OCI-LY7 (cell line): ENCODE measurements at places on chromosomes 1 and 21. TPM values are rescaled to one million over a fixed set of nuclear protein-coding genes. Genes with fewer than 3 reads are reported as not detected.

ZNF683 gene
- not detected in 2 replicates for total RNA-seq

DIO1 gene
- total RNA-seq = not detected in 2 replicates

C1orf146 gene
- total RNA-seq = not detected in 2 replicates

GUK1 gene
- total RNA-seq = 131 and 154 TPM in 2 replicates

PLPPR5 gene
- not detected in 2 replicates for total RNA-seq

SLC45A3 gene
- 5.3 and 5.9 TPM in 2 replicates for total RNA-seq

TEX38 gene
- not detected in 2 replicates for total RNA-seq

SPAG17 gene
- not detected in 2 replicates for total RNA-seq

ELOA gene
- total RNA-seq = 35.8 and 41.0 TPM in 2 replicates

LORICRIN gene
- total RNA-seq = not detected in 2 replicates

RAB25 gene
- 0.48 TPM in 1 of 2 replicates, not detected in the other for total RNA-seq

NR5A2 gene
- 3.9 and 5.4 TPM in 2 replicates for total RNA-seq

MMP23B gene
- total RNA-seq = 7.6 and 8.7 TPM in 2 replicates

OVAAL gene
- total RNA-seq = not detected in 2 replicates

GRCh38 chr1:240344918-240345317 lies 253.2 kb downstream of the FMN2 start:
- DNase-seq = no peak

- no peak for DNase-seq
Observed at GRCh38 chr21:39095681-39096080, 87.6 kb downstream of the PSMG1 start.

- no peak for DNase-seq
Observed at GRCh38 chr1:235429143-235429542, 61.9 kb downstream of the TBCE start.

- DNase-seq = no peak
Observed at GRCh38 chr21:44530903-44531605, 8.9 kb downstream of the KRTAP10-1 start.

- no peak for DNase-seq
Observed at GRCh38 chr1:64042331-64043100, 160.9 kb upstream of the UBE2U start.

DNA sequence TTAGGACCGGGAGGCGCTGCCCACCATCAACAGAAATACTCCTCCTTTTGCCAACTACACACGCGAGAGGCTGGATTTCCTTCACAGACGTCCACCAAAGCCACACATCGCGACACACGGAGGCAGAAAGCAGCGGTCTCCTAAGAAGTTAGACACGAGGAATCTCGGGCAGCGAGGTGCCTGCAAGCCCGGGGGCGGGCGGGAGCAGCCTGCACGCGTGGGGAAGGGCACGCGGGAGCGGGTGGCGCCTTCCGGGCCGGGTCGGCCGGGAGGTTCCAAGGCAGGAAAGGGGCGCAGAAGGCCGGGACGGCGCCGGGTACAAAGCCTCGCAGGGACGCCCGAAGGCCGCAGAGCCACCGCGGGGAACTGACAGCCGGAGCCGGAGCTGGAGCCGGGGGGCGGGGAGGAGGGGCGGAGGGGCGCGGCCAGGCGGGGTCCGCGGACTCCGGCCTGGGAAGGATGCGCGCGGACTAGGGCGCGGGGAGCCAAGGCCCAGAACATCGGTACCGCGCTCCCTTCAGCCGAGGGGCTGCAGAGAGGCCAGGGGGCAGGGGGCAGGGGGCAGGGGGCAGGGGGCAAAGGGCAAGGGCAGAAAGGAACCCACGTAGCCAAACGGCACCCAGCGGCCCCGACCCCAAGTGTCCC lies 722 bp downstream of the NPHP4 start:
- DNase-seq = peak; percentile 49

- DNase-seq = no peak
Observed at GRCh38 chr1:206685769-206686477, 1.2 kb downstream of the MAPKAPK2 start.

DNA sequence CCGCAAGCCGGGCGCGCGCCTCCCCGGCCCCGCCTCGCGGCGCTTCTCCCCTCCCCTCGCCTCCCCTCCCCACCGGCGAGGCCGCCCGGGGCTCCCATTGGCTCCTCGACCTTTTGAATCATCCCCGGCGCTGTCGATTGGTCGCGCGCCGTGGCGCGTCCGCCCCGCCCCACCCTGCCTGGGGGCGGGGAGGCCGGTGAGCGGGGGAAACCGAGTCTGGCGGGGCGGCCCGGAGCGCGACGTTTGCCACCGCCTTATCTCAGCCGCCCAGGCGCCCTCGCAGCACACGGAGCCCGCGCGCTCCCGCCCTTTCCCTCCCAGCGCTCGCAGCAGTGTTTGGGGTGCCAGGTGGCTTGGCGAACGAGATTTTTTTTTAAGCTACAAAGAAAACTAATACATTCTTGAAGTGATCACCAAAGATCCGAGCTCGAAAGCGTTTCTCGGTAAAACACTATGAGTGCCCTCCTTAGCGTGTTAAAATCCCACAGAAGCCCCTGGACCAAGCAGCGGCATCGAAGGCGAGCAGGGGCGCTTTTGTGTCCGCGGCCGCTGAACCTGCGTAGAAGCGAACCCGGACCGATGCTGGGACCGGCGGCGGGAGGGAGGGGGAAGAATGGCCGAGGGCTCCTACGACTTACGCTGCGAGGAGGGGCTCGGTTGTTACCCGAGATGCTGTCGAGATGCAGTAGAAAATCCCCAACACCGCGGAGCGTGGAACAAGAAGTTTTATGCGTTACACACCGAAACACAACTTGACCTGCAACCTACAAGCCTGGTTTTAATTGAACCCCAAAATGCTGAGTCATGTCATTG lies 436 bp upstream of the LBR start:
- DNase-seq = peak; percentile 95

DNA sequence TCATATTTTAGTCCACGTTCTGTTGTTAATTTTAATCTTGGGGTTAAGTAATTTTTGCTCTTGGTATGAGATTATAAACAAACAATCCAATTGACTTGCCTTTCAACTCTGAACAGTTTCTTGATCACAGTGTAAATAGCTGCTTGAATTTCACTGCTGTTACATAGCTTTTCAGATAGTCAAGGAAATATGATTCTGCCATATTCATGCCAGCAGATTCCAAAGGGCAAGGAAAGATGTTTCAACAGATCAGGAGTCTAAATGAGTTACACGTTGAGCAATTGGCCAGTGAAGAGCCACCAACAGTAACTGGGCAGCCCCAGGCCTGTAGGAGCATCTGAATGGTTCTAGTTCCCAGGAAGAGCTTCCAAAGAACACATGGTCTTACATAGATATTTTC lies 93.6 kb downstream of the LEPR start:
- DNase-seq = no peak

DNA sequence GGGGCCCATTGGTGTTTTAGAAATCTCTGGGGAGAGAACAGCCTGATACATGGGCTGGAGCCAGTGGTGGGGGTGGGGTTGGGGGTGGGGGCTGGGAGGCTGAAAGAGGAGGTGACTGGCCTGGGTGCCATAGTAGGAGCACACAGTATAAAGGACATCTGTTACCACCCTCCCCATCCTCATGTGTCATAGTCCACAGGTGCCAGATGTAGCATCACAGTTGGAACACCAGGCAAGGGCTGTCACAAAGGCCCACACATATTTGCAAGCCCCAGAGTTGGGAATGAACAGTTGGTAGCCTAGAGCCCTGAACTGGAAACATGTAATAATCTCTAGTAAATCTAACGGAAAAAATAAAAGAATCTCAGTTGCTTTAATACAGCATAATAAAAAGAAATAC lies 55.1 kb upstream of the CR2 start:
- no peak for DNase-seq

GRCh38 chr1:156953571-156953970 lies 33.1 kb downstream of the LRRC71 start:
- no peak for DNase-seq

- no peak for DNase-seq
Observed at GRCh38 chr21:25710550-25710949, 24.2 kb downstream of the ATP5PF start.

DNA sequence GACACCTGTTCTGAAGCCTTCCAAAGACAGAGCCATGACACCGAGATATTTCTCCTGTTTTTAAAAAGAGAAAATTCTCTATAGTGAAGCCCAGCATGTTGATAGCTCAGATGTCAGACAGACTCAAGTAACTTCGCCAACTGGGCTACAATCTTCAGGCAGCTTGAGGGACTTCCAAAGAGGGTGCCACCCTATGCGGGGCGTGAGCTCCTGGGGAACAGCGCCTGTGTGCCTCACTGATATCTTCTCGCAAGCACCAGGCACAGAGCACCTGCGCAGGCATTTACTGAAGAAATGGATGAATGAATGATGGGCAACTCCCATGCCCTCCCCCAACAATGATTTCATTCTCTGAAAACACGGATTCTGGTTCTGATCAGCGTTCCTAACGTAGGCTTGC lies 17.6 kb downstream of the RIPK4 start:
- no peak for DNase-seq

- peak; percentile 37 for DNase-seq
Observed at GRCh38 chr1:172390683-172391551, 29.6 kb upstream of the C1orf105 start.

GRCh38 chr1:64005801-64006200 lies 197.6 kb upstream of the UBE2U start:
- DNase-seq = no peak

- no peak for DNase-seq
Observed at GRCh38 chr1:24900486-24900849, 29.6 kb downstream of the RUNX3 start.
